Cerebellar cortex (tissue), 1 donor: ENCODE measurements at places on chromosomes 16 and 17.

DNA sequence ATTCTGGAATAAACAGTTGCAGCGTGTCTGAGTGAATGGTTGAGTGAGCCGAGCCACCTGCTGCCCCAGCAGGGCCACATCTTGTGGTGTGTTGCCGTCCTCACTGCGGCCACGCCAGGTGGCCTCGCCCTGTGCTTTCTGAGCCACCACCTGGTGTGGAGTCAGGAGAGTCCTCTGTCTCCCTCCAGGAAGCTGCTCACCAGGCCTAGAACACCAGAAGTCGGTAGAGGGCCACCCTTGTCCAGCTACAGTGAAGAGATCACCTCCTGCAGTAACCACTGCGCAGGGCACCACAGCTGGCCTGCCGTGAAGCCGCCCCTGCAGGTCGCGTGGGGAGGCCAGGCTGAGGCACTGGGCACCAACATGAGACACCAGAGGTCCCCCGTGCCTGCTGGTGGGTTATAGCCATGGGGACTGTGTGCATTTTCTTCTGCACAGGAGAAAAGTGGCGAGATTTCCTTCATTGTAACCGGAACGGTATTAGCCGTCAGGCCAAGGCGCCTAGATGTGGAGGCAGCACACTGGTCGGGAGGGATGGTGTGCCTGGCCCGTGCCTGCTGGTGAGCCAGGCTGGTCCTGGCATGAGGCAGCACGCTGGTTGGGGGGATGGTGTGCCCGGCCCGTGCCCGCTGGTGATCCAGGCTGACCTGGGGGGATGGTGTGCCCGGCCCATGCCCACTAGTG, 28.9 kb upstream of the FOXK2 start:
- DNase-seq = peak; percentile 27

- DNase-seq = no peak
These were observed 19.6 kb downstream of the GLP2R start for GRCh38 chr17:9845306-9845705.

DNA sequence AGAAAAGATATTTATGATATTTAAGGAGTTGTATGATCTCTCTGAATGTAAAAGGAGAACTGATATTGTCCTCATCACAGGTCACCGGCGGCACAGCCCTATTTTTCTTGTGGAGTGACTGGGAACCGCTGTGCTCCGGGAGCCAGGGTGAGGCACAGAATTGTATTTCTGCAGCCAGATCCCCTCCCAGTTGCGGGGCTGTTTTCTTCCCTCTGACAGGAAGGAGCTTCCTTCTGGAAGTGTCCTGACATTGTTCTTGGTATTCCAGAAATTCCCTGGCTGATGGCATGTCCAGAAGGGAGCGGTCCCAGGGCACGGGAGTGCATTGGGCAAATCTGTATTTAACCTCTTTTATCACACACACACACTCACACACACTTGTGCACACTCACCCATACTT, 268.6 kb upstream of the FOXF1 start:
- no peak for DNase-seq

GRCh38 chr17:47280072-47280811, 26.6 kb downstream of the ITGB3 start:
- no peak for DNase-seq

GRCh38 chr16:87602001-87602775, at the start of gene JPH3:
JPH3 (plus strand) TSS chr16:87602508; CDS start chr16:87603147, 639 bp downstream.
- DNase-seq = peak; percentile 49

- no peak for DNase-seq
These were observed 316.6 kb downstream of the CDH13 start for GRCh38 chr16:82943371-82943770.

DNA sequence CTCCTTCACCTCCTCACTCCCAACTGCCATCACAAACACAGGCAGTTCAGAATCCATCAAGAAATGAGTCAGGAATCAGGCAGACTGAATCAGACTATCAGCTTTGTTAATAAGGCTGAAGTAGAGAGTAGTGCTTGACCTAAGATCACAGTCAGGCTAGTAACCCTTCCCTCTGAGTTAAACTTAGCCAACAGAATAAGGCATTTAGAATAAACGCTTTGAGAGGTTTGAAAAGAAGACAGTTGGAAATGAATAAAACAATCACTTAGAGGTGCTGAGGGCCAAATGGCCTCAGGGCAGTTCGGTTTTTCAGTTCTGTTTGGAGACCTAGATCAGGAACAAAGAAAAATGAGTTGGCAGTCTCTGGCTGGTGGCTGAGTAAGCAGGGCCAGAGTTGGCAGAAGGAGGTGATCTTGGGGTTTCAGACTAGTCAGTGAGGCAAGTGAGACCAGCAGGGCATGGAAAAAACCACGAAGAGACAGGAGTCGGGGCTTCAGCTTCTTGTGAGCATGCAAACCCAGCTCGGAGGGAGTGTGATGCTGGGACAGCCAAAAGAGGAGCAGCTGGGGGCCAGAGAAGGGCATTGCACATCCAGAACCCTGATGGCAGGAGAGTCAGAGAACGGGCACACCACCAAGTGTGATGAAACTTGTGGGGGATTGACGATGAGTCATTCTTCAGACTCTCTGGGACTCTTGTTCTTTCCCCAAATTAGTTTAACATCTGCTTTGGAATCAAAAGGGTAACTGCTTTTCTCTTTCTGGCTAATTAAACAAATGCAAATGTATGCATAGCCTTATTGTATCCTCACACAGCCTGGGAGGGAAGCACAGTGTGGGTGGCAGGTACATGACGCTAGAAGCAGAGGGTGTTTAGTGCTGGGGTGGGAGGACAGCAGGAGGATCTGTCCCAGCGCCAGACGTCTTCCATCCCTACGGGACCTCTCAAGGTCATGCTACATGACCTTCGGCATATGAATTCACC, 54.8 kb downstream of the SPECC1 start:
- DNase-seq = peak; percentile 74

GRCh38 chr17:75240394-75241142, 20.8 kb downstream of the GGA3 start:
- DNase-seq = peak; percentile 92

GRCh38 chr16:55842369-55843104, 9.6 kb upstream of the CES1 start:
- peak; percentile 60 for DNase-seq

GRCh38 chr17:19703828-19704613, 12.4 kb downstream of the SLC47A2 start:
- DNase-seq = no peak

- peak; percentile 65 for DNase-seq
These were observed 1.9 kb upstream of the RPL26 start for GRCh38 chr17:8384801-8385378.

DNA sequence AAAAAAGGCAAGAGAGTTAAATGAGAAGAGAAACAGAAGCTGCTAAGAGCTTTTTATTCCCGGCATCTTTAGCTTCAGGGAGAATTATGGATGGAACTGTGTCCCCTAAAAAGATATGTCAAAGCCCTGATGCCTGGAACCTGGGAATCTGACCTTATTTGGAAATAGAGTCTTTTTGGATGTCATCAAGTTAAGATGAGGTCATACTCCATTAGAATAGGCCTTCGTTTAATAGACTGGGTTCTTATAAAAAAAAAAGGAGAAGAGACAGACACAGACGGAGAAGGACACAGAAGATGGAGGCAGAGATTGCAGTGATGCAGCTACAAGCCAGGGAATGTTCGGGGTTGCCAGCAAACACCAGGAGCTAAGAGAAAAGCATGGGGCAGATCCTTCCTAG, 24.6 kb downstream of the CACNG4 start:
- DNase-seq = no peak

DNA sequence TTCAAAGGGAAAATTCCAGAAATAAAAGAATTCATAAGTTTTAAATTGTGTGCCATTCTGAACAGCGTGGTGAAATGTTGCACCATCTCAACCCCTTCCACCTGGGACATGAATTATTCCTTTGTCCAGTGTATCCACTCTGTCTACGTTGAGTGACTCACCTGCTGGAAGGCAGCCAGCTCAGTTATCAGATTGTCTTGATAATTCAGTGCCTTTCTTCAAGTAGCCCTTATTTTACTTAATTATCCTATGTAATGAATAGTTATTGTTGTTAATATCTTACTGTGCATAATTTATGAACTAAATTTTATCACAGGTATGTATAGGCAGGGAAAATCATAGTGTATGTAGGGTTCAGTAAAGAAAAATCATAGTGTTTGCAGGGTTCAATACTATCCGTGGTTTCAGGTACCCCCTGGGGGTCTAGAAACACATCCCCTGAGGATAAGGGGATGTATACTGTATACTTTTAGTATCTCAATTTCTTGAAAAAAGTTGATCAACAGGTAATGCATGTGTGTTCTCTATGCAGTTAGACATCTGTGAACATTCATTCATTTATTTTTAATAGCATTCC, 7.7 kb upstream of the PCTP start:
- no peak for DNase-seq

DNA sequence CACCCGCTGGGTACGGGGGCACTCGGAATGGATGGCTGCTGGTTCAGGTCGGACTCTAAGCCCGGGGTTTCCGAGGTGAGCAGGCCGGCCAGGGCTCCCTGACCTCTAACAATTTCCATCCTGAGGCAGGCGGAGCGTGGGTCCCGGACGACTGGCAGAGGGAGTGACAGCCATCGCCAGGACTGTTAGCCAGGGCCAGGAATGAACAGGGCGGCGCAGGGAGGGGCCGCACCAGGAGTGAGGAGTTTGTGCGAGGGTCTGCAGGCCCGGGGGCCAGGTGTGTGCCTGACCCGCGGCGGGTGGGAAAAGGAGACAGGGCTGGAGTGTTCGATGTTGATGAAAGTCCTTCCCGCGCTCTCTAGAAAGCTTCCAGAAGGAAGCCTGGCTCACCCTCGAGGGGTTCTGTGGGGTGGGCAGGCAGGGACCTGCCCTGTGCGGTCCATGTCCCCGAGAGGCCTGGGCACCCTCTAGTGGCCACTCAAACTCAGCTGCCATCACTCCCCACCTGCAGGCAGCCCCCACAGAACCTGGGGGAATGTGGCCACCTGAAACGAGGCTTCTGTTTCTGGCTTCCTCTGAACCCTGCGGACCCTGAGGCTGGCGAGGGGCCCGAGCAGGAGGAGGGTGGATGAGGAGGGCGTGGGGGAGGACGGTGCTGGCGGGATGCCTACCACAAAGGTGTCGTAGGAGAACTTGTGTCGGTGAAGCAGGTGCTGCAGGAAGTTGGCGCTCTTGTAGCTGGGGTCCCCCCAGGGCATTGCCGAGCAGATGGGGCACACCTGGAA, 8.2 kb downstream of the RNF166 start:
- no peak for DNase-seq

DNA sequence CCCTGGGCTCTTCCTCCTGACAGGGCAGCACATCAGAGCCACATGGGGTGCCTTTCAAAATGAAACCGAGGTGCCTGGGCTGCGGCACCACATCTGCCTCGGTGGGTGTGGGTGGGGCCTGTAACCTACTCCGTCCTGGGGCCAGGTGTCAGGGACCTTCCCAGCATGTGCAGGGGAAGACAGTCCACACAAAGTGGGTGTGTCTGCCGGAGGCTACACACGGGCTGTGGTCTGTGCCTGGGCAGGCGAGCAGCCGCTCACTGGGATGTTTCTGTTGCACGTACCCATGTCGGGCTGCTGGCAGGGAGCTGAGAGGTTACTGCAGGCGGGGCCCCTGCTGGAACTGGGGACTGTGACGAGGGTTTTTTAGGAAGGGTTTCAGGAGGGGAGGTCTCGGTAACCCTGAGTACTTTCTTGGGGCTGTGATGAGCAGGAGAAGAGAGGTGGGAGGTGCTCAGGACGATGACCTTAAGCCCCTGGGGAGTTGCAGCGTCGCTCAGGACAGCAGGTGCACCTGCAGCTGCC, 351.2 kb downstream of the SEC14L1 start:
- DNase-seq = no peak

DNA sequence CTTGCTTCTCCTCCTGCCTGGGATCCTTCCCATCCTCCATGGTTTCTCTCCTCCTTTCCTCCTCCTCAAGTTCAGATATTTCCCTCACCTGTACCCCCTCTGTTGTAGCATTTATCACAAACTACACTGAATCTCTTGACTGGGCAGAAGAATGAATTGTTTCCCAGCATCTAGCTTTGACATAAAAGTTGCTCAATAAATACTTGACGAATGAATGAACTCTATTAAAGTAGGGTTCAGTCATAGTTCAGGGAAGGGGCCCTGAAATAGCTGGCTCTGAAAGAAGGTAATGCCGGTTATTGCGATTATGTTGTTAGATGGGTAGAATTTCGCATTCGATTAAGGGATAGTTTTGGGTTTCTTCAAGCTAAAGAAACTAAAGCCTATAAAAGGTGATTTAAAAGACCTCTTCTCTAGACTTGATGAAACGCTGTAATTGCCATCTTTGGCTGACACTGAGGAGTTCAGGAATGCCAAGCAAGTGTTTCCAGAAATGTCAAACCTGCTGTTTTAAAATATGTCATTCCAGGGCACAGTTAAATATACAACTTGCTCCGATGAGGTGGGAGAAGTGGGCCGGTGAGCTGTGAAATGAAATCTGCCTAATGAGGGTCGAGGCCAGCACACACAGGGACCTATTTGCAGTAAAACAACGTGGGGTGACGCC, 1.0 kb upstream of the CPD start:
- no peak for DNase-seq

DNA sequence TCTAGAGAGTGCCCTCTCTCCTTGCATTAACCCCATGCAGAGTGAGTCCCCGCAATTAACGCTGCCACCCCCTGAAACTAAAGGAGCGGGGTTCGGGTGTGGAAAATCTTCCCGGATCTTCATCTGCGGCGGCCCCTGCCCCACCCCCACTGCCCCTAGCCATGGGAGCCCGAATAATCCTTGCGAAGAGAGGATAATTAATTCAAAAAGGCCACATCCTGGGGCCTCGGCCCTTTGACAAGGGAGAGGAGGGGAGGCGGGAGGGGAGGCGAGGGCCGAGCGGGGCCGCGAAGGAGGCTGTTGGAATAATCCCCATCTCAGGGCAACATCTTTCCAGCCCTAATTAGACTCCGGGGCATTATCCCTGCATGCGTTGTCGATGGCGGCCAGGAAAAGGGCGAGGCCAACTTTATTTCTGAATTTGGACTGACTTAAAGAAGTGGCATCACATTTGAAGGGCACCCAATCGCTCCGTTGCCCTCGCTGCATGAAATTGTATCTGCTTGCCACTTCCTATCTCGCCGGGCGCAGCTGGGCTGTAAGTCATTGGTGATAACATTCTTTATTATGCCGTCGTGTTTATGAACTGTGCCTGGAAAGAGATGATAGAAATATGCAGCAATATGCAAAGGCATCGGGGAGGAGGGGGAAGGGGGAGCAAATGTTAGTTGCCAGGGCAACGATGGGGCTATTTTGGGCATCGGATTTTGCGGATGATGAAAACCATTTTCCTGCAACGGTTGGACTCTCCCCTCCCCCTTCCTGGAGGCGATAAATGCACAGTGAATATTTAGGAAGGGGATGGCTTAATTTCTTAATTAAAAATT, 387.1 kb upstream of the TNRC6C start:
- peak; percentile 86 for DNase-seq

- peak; percentile 92 for DNase-seq
These were observed 47.8 kb downstream of the ERN1 start for GRCh38 chr17:64081802-64082799.
